ENCODE measurements at places on chromosomes 5 and 9.

DNA sequence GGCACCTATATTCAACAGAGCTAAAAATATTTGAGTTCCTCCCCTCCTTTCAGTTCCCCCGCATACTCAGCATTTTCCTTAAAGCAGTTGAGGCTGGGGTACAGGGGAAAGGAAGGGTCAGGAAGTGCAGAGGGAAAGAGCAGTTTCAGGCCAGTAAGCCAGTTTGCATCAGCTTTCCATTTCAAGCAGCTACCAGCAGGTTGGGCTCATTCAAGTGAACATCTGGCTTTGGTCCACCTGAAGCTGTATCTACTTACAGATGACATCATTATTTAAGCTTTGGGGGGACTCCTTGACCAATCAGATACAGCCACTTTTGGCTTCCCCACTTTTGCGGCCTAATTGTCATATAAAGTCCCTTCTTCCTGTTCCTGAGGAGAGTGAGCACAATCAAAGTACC is 8.2 kb upstream of the ACO1 start:
- DNase-seq = peak; percentile 12

GRCh38 chr5:179258922-179259730 is 86.1 kb downstream of the ADAMTS2 start:
- no peak for DNase-seq

GRCh38 chr5:82351754-82352145 is 73.6 kb upstream of the RPS23 start:
- DNase-seq = peak; percentile 52

- no peak for DNase-seq
These were observed 1.3 kb downstream of the FGF10 start for GRCh38 chr5:44387921-44388320.

GRCh38 chr5:160640406-160640805 is 211.6 kb downstream of the ATP10B start:
- no peak for DNase-seq

DNA sequence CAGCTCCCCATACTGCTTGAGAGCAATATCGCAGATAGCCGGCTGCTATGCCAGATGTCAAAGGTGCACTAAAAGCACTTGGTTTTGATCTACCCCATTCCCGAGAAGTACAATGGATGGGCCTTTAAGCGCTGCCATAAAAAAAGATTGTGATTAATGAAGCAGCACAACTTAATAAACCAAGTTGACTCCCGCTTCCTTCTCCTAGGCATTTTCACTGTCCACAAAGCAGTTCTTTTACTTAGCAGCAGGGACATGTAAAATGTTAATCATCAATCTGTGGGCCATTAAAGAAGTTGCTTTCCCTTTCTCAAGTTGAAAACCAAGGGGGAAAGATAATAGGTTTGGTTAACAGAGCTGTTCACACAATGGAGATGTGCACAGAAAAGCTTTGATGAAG is 176.4 kb downstream of the TRPM6 start:
- no peak for DNase-seq

DNA sequence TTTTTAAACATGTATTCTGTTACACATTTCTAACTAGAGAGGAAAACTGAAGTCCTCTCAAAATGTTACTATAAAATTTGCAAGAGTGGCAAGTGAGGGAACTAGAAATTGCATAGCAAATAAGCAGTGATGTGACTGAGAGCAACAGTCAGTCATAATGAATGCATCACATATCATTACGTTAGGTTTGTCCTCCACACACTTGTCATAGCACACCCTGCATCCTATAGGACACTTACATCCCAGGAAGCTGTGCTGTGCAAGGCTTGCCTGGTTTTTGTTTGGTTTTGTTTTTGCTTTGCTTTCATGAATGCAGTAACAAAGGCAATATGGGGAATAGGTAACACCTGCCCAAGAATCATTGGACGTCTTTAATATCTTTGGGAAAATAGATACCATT is 10.8 kb downstream of the NFIB start:
- DNase-seq = no peak

DNA sequence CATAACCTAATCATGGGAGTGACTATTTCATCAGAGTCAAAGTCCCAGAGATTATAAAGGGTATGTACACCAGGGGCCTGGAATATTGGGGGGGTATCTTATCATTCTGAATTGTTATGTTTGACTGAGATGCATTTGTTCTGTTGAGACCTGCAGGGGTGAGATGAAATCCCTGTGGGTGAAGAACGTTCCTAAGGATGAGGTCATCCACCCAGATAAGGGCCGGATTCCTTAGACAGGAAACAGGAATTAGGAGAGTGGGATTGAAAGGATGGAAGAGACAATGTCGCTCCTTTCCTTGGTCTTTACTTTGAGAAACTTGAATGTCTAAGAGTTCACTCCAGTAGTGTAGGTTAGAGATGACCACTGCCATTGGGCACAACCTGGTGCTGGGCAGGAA is 54.7 kb downstream of the GAS1 start:
- no peak for DNase-seq

GRCh38 chr5:151233616-151234085 is 9.8 kb upstream of the CCDC69 start:
- peak; percentile 94 for DNase-seq

DNA sequence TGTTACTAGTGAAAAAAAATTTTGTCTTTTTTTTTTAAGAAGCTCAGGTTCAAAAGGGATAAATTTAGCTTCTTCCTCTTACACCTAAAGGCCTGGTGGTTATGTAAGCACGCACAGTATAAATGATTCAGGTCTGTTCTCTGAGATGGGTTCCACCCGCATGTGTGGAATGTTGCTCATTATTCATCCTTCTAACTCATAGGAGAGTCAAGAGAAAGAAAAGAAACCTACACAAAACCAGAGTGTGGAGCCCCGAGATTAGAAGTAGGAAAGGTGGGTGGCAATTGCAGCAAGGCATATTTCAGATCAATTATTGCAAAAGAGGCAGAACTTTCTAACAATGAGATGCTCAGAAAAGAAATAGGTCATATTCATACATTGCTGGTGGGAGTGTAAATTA is 13.5 kb downstream of the PLAC8L1 start:
- no peak for DNase-seq

- DNase-seq = no peak
These were observed 17.8 kb downstream of the MAN2A1 start for GRCh38 chr5:109707531-109707930.

DNA sequence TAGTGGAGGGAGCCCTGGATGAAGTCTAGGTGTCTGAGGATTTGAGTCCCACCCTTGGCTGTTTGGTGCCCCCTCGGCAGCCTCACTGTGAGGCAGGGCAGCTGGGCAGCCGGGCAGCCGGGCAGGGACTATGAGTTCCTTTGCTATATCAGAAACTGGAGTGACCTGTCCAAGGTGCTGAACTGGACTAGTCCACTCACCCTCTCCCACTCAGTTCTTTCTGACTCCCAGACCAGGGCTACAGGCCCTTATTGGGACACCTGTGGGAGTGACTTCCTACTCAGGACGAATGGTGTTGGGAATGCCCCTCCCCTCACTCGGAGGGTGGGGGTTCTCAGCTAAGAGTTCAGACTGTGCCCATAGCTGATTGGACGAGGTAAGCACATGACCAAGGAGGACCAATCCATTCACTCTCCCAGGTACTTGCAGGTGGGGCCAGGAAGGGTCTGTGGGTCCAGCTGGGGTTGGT is 34.1 kb upstream of the RAPGEF1 start:
- peak; percentile 49 for DNase-seq

All from MM.1S (cell line).